ENCODE measurements at places on chromosomes 5 and 9. TPM values are rescaled to one million over a fixed set of nuclear protein-coding genes. Genes with fewer than 3 reads are reported as not detected.

DNA sequence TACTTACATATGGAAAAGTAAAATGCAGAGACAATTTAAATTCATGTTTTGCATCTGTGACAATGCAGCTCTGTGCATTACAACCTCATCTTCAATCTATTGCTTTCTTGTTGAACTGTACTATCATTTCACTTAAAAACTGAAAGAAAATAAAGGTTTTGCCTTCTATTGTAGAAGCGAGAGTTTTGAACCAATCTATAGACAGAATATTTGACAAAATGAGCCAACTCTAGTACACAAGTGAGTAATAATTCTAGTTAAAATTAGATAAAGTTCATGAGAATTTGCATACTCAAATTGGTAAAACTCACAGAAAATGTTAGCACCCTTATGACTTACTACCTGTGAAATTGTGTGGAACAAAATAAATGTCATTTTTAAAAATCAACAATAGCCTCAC, 123.7 kb downstream of the EDIL3 start:
- no peak for DNase-seq

GRCh38 chr5:106121972-106122605, 1548.6 kb downstream of the EFNA5 start:
- DNase-seq, result peak; percentile 38

GRCh38 chr5:34534523-34535103, 121.5 kb upstream of the RAI14 start:
- DNase-seq, result no peak

GRCh38 chr9:116323012-116323411, 169.4 kb downstream of the PAPPA start:
- no peak for DNase-seq

DNA sequence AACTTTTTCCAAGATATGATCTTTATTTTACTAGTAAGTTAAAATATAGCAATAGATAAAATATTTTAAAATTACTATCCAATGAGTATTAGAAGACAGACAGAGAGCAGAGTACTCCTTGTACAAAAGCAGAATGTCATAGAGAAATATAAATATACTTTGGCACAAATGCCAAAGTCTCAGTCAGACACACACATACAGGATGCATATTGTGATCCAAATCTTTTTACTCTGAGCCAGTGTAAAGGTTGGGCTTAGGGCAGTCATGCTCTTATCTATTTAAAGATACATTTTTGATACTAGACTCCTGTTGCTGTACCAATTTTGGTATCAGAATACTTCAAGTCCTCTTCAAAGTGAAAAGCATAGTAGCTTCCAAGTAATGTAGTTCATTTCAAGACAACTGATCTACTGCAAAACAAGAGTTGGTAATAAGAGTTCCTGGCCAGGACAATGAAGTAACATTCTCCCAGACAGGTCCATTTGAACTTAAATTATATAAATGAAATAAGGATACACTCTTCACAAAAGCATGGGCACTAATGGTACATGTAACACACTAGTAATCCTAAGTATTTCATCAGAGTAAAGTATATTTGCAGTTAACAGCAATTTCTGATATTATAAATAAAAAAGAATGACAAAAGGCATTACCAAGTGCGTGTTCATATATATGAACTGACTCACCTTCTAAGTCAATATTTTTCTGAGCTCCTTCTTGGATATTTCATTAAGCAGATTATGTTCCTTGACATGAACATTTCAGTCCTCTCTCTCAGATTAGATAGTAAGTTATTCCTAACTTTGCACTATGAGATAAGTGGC, 10.5 kb downstream of the PFDN1 start:
- DNase-seq, result peak; percentile 32

Gene PGM5
- total RNA-seq, result not detected

Gene TUSC1
- 13.7 TPM for total RNA-seq

GRCh38 chr9:94639061-94639998, at the start of gene FBP1:
TSS of gene FBP1 (minus strand) at chr9:94639518. CDS start at chr9:94639310, 208 bp downstream.
- no peak for DNase-seq

Gene C9orf153
- total RNA-seq, result 0.40 TPM

Gene RNF38
- total RNA-seq, result 6.6 TPM

DNA sequence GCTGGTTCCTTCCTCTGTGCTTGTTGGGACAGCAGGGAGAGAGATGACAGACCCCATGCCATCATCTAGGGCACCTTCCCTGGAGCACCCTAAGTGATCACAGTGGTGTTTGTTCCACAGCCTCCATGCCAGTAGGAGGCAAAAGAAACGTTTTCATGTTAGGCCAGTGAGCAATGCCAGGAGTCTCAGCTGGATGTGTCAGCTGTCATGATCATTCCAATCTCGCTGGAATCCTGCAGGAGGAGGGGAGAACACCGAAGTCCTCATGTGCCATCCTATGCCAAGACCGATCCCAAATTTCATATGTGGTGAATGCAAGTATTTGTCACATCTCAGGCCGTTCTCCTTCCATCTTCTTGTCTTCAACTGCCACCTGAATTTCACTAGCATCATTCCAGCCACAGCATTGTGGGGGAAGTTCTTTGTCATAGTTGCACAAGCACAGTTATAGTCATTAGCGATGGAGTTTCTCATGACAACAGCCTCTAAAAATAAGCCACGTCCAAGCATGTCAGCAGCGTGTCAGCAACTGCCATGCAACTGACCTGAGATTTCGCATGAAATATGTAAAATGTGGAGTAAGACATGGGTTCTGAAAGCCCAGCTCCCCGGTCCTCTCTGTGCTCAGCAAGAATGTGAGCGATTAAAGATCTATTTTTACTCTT, 97.2 kb upstream of the DNAH5 start:
- no peak for DNase-seq

DNA sequence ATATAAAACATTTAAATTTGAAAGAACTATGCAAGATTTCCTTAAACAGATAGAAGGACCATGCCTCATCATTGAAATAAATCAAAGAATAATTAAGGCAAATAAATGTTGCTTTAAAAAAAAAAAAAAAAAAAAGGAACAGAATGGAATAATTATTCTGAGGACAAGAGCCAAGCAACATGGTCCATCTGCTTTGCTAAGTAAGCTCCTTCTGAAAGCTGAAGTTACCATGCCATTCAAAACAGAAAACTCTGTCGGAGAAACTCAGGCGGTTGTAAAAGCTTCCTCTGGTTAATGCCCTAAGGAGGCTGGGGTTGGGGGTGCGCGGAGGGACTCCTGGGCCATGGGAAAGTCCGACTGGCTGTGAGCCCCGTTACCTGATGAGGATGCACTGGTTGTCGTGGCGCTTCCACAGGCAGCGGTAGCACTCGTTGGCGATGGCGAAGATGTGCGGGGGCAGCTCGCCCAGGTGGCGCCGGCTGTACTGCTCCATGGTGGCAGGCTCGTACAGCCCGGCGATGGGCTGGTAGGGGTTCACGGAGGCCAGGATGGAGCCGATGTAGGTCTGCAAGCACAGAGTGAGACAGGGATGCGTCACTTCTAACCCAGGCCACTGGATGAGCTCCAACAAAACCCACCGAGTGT, 141.7 kb downstream of the MYO10 start:
- no peak for DNase-seq

DNA sequence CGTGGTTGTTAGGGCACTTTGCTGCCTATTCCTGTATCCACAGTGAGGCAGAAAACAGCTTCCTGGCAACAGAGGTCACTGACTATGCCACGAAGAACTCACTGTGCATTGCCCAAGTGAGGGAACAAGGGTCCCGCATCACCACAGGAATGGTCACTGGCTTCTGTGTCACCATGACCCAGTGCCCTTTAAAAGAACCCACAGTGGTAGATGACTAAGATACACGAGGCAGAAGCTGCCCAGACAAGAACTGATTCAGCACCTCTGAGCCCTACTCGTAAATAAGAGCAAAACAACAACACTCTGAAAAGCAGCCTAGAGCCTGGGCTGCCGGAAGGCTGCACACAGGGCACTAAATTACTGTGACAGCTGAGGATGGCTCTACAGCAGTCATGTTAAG, 236.6 kb upstream of the RASEF start:
- DNase-seq, result peak; percentile 9

DNA sequence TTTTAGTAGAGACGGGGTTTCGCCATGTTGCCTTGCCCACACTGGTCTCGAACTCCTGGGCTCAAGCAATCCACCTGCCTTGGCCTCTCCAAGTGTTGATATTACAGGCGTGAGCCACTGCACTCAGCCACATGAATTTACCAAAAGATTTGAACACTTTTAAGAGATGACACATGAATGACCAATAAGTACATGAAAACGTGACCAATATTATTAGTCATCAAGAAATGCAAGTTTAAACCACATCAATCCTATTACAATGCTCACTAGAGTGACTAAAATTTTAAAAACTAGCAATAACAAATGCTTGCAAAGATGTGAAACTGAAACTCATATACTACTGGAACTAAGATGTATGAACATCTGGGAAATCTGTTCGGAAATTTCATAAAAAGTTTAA, 54.3 kb downstream of the NR6A1 start:
- DNase-seq, result no peak

Gene ARL14EPL
- not detected for total RNA-seq

Gene FGF10
- not detected for total RNA-seq

DNA sequence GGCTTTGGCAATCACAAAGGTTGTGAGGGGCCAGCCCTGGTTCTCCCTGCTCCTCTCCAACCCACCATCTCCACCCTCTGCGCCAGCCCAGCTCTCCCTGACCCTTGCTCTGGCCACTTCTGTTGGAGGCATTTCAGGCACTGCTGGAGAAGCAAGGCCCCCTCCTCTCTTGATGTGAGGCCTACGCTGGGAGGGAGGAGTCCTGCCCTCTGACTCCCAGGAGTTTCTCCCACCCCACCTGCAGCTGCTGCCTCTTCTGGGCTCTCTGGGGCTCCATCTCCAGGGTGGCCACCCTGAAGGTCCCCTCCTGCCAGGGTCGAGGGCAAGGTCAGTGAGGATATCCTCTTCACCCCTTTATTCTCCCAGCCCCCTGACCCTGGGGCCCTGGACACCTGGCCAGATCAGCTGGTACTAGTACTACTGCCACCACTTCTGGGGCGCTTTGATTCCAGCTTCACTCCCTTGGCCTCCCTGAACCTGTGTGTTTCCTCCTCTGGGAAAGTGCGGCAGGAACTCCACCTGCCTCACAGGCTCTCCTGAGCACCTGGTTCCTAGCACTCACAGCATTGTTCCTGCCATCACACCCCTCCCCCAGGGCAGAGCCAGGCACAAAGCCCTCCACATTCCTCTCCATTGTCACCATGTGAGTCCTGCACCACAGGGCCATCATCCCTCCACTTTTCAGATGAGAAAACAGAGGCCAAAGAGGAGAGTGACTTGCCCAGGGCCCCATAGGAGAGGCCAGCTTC, 23.8 kb upstream of the TDRD7 start:
- DNase-seq, result no peak

- no peak for DNase-seq
Measured at GRCh38 chr5:66906021-66906420, 290.6 kb downstream of the CD180 start.

GRCh38 chr9:95766906-95767305, 108.6 kb upstream of the ERCC6L2 start:
- no peak for DNase-seq

DNA sequence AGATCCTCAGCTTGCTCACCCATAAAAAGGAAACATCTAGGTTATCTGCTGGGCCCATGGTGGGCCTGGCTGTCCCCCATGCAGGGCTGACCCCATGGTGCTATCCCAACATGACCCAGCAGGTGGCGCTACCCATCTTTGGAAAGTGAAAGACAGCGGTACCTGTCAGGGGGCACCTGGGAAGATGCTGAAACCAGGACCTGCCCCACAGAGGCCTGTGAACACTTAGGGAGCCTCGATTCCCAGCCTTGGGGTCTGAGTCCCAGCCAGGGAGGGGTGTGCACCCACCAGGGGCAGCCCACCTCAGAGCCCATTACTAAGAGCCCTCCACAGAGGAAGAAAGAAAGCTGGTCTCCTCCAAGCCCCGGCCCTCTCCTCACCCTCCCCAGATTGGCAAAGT, 46.6 kb upstream of the IPPK start:
- peak; percentile 38 for DNase-seq

DNA sequence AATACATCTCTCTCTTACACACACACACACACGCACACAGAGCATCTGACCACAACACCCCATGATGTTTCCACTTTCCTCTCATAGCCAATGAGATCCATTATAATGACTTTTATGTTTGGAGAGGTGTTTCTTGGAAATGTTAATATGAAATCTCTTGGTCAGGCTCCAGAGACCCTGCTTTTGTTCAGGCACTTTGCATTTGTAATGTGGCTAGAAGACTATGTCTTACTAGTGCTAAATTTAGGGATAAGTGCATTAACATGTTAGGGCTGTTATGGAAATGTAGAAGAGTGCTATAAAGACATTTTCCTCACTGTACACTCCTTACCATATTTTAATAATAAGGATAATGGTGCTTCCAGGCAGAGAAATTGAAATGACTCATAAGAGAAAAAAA, 3.8 kb downstream of the CDH9 start:
- no peak for DNase-seq

Gene KCNV2
- total RNA-seq, result not detected

- DNase-seq, result no peak
Measured at GRCh38 chr5:154647761-154648145, 107.4 kb upstream of the LARP1 start.

DNA sequence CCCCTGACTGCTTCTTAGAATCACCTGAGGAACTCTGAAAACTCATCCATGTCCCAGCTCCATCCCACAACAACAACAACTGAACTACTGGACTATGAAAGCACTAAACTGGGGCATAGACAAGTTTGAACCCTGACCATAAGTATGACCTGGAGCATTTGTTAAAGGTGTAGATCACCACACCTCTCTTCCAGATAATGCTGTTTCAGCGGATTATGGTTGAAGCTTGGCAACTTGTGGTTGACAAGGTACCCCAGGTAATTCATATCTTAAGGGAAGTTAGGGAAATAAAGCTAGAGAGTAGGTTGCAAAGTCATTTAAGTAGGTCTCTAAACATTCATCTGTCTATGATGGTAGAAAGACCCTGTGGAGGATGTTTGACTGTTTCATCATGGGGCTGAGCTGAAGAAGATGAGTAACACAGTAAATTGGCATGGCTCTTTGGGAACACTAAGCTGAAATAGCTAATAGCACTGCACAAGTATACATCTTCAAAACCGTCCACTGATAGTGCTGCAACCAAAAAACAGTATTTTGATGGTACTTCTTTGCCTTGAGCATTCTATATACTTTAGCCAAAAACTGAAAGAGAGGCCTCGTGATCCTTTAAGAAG, 80.2 kb downstream of the TMEM174 start:
- no peak for DNase-seq

- no peak for DNase-seq
Measured at GRCh38 chr5:68304421-68305052, 89.0 kb downstream of the PIK3R1 start.

- peak; percentile 62 for DNase-seq
Measured at GRCh38 chr5:132238169-132238744, 10.6 kb upstream of the P4HA2 start.

DNA sequence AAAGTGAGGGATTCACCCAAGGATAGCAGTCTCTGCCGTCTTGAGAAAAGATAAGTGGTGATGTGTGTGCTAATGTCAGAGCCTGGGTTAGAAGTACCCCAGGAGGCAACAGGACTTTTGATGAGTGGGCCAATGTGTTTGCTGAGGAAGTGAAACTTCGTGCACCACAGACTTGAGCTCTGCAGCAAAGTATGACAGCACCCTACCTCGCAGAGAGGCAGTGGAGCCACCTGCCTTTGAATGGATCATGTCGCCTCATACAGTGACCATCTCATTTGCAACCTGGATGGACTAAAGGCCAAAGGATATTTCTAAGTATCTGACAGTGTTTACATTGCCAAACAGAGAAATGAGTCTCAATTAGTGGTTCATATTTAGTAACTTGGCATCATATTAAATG, 593.9 kb upstream of the GRAMD2B start:
- no peak for DNase-seq

Gene FOXD4L3
- total RNA-seq, result not detected
